ENCODE measurements at places on chromosomes 2 and 18.

DNA sequence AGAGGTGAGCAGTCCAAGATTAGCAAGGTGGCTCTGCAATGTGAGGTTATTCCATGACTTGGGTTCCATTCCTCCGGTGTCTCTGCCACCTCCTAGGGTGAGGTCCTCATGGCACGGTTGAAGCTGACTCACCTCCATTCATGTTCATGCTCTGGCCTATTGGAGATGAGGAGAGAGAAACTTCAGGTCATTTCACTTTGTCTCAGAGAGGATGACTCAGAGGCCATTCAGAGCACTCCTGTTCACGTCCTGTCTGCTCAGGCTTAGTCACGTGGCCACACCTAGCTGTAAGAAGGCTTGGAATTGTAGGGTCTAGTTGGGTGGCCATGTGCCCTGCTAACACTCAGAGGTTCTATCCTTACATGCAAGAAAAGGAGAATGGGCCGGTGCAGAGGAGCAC lies 67.5 kb upstream of the MBOAT2 start:
- no peak for DNase-seq

GRCh38 chr18:76410660-76411417 lies 84.2 kb downstream of the ZNF516 start:
- no peak for DNase-seq

DNA sequence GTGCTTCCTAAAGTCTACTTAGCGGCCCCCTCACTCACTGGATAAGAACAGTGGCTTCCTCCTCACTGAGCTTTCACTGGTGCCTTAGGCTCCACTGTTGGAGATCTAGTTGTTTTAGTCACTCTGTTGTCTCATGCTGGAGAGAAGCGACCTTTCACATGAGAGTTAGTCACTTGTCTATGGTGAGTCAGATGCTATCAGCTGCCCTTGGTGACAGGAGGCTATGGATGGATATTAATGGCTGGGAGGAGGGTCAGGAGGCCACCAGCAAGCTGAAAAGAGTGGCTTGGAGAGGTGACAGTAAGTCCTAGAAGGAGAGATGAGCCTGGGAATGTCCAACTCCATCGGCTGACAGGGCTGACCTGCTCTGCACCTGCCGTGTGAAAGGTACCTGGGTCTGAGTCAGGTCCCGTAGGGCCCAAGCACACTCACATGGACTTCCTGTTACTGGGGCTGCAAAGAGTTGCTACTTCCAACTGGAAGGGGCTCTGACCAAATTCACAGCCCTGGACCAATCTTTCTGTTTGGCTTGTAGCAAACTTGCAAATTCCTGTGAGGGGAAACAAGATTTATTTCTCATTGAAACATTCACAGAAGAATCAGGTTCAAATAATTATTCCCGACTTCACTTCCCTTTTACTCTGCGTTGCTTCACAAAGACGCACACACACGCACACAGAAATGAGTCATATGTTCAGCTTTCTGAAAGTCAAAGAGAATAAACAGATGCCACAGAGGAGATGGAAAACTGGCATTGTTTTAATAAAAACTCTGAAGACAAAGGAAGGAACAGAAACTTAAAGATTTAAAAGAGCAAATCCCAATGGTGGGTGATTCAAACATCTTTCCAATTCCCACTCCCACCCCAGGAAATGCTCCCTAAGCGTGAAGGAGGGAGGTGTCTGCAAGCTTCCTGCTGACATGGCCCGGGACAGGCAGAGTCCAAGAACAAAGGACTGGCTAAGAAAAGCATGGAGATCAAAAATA lies 203.5 kb upstream of the TWIST2 start:
- no peak for DNase-seq

DNA sequence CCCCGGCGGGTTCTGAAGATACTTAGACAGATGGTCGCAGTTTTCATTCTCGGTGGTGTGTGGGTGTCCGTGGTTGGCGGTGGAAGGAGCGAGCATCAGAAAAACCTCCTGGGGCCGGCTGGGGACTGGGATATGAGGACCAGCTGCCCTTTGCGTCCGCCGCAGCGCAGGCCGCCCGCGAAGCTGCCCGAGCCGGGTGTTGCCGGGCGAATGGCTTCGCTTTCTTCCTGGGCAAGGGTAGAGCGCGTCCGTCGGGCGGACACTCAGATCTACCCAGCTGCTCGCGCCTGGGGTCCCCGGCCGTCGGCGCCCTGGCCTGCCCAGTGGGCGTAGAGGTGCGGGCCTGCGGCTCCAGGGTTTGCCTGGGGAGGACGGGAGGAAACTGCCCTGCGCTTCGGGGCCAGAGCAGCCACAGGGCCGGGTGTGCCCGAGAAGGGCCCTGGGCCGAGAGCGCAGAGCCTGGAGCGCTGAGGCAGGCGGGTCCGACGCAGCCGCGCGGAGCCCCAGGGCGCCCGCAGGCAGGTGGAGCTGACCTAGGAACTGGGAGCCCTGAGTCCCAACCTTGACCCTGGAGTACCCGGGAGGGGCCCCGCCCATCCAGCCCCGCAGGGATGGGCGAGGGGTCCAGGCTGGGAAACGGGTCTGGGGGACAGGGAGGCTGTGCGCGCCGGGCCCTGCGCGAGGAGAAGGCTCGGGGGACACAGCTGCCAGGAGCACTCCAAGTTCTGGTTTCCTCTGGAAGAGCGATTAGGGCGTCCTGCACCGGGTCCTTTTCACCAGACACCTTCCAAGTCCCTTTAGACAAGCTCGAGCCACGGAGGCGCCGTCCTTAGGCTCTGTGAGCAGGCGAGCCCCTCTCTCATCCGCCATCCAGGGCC lies 1.3 kb downstream of the TWIST2 start:
- no peak for DNase-seq

GRCh38 chr2:172086241-172087206 lies 1.2 kb downstream of the DLX1 start:
- peak; percentile 24 for DNase-seq

DNA sequence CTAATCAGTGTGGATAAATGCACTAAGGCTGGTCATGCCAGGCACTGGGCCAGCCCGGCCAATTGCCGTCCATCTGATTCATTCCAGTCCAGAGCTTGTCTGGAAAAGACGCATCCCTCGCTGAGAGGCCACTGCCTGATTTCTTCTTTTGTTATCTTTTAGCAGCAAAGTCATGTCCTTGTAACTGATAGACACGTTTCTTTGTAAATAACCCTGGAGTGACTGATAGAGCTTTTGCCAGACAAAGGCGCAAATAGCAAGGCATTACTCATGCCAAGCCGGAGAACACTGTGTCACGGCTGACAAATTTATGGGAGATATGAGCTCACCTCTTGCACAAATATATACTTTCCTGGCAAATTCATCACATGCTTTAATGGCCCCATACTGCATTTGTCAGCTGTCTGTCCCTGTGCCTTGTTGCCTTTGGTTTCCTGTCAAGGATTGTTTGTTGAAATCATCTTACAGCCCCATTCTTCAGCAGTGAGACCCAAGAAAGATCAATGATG lies 164.4 kb downstream of the ETAA1 start:
- DNase-seq, result no peak

GRCh38 chr2:107001964-107002696 lies 116.2 kb upstream of the ST6GAL2 start:
- DNase-seq, result no peak

- no peak for DNase-seq
Observed at GRCh38 chr2:69166812-69167468, 154.0 kb downstream of the ANTXR1 start.

- DNase-seq, result no peak
Observed at GRCh38 chr2:150041722-150042425, 445.6 kb downstream of the RND3 start.

GRCh38 chr2:81276595-81276994 lies 972.0 kb upstream of the LRRTM1 start:
- no peak for DNase-seq

DNA sequence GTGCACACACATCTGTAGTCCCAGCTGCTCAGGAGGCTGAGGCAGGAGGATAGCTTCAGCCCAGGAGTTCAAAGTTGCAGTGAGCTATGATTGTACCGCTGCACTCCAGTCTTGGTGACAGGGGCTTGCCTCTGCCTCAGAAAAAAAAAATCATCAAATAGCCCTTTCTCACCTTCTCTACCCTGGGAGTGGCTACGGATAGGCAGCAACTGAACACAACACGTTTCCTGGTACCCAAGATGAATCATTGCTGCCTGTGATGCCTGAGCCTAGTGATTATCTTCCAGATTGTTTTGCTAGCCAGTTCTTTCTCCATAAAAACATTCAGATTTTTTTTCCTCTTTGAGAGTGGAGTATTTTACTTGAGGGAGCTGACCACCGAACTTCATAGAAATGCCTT lies 13.5 kb downstream of the INPP4A start:
- no peak for DNase-seq

GRCh38 chr2:6937157-6937556 lies 19.9 kb downstream of the RNF144A start:
- DNase-seq, result no peak

DNA sequence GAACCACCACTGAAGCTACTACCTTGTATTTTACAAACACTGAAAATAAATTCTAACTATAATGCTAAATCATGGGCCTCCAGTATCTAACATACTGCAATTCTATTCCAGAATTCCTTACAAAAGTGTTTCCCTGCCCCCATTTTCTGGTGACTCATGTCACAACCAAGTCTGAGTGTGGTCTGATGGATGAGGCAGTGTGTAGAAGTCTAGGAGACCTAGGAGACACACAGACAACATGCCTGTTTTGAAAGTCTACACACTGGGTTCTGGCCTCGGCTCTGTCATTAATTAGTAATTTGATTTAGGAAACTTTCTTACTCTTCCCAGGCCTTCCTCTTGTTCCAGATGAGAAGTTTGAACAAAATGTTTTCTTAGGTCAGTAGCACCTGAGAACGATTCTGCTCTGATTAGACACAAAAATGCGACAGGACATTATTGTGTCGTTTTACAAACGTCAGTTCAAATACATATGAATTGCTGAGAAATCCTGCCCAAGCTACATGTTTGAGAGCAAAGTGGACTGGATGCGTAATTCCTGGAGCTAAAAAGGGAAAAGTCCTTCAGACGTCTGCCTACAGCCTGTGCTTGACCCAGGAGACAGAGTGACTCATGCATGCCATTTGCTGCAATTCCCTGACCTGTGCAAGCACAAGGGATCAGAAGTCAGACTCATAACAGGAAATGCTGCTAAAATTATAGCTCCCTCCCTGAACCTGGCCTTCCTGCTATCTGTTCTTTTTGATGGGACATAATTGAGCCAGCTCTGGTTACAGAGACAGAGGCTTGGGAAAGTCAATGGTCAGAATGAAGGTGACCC lies 494.4 kb downstream of the SOX11 start:
- no peak for DNase-seq

DNA sequence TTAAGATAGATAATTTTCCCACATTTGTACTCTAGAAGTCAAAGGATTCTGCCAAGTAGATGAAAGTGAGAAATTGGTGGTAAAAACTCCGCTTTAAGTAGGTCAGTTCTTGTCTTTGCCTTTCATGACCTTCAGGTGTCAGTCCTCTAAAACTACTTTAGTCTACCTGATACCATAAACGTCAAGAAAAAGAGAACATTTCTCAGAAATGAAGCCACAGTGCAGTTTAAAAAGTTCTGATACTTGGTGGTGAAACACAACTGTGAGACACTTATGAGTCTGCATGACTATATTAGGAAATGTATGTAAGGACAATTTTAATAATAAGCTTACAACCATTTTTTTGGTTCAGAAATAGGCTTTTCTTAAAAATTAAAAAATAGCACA lies 583.3 kb downstream of the SATB2 start:
- no peak for DNase-seq

GRCh38 chr2:122707224-122707824 lies 951.9 kb downstream of the TSN start:
- no peak for DNase-seq

DNA sequence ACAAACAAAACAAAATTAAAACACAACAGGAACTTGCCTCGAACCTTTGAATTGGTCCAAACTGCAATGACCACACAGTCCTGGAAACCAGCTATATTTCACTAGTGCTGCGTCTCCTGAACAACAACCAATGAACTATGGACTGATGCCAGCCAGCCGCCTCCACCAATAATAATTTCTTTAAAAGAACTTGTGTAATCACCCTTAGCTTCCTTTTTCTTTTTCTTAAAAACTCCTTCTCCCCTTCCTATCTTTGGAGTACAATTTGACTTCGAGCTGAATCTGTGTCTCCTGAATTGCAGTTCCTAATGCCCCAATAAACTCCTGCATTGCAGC lies 1.6 kb upstream of the CXXC1 start:
- no peak for DNase-seq

DNA sequence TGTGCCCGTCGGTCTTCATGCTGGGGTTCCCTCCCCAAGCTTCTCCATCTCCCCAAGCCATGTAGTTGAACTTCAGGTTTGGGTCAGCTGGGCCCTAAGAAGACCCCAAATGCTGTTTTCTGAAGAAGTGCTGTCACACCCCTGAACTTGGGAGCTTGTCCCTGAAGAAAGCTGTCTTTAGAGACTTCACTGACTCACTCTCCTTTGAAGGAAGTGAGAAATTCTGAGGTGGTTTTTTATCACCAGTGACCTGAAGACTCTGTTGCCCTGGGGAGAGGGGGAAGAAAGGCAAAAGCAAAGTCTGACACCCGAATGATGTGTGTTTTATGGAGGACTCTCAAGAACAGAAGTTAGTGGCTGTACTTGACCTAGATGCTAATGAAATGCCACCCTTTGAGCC lies 83.6 kb upstream of the BCL2L11 start:
- peak; percentile 61 for DNase-seq

- no peak for DNase-seq
Observed at GRCh38 chr2:160934263-160934662, 226.0 kb upstream of the TANK start.

DNA sequence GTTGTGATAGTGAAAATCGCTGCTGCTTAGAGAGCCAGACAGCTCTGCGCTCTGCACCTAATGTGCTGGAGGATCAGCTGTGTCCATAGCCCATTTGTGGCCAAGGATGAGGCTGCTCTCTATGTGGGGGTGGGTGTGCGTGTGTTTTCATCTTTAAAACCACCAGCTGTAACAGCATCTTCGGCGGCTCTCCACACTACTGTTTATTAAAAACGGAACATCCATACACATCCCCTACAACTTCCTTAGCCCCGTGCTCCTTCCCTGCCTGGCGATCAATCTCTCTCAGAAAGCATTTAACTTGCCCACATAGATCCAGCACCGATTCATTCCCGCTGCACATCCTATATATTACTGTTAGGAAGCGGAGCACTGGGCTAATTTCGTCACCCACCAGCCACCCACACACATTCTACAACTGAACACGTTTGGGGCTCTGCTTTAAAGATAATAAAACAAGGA lies 1.6 kb downstream of the CELF4 start:
- DNase-seq, result no peak

GRCh38 chr2:105609746-105610402 lies 134.8 kb upstream of the NCK2 start:
- no peak for DNase-seq

GRCh38 chr2:73117441-73117840 lies 4.7 kb upstream of the RAB11FIP5 start:
- no peak for DNase-seq

- no peak for DNase-seq
Observed at GRCh38 chr18:42614619-42615293, 500.7 kb downstream of the RIT2 start.

DNA sequence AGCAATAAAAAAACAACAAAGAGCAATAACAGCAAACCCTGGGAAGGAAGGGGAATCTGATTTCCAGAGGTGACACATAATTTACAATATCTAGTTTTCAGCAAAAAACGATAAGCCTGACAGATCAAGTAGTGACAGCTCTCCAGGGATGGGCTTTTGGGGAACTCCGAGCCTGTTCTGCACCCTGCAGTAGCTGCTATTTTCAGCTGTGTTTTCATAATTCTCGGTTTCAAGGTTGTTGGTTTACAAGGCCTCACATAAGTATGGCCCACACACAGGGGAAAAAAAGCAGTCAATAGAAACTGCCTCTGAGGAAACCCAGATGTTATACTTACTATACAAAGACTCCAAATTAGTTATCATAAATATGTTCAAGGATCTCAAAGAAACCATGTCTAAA lies 67.7 kb upstream of the CTLA4 start:
- peak; percentile 69 for DNase-seq

GRCh38 chr2:8646731-8647461 lies 35.0 kb upstream of the ID2 start:
- no peak for DNase-seq
